ENCODE measurements at places on chromosomes 1 and 21.

DNA sequence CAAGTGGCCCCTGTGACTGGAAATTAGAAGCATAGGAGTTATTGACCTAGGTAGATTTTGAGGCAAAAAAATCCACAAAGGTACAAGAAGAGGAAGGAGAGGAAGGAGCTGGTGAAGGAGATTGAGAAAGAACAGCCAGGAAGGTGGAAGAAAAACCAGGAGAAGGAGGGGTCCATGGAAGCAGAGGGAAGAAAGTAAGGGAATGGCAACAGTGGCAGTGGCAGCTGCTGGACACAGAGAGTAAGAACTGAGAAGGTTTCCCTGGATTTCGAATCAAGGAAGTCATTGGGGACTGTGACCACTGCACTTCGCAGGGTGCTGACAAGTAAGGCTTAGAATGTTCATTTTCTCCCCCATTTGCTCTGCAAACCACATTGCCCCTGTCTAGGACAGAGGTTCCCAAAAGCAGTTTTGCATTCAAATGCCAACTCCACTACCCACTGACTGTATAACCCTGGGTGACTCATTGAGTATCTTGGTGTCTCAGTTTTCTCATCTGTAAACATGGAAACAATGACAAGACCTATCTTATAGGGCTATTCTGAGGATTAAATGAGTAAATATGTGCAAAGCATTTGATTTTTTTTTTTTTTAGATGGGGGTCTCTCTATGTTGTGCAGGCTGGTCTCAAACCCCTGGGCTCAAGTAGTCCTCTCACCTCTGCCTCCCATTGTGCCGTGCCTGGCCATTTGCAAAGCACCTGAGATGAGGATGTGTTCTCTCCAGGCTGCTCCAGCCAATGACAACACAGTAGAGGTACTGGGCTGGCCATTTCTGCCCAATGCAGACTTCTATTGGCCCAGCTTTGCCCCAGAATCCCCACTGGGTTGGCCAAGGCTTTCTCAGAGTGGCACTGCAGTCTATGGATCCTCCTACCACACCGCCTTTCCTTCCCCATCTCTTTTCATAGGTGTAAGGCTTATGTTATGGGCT is 9.3 kb upstream of the CAPN2 start:
- no peak for DNase-seq

- DNase-seq: no peak
Observed at GRCh38 chr1:208156741-208157140, 87.4 kb downstream of the PLXNA2 start.

DNA sequence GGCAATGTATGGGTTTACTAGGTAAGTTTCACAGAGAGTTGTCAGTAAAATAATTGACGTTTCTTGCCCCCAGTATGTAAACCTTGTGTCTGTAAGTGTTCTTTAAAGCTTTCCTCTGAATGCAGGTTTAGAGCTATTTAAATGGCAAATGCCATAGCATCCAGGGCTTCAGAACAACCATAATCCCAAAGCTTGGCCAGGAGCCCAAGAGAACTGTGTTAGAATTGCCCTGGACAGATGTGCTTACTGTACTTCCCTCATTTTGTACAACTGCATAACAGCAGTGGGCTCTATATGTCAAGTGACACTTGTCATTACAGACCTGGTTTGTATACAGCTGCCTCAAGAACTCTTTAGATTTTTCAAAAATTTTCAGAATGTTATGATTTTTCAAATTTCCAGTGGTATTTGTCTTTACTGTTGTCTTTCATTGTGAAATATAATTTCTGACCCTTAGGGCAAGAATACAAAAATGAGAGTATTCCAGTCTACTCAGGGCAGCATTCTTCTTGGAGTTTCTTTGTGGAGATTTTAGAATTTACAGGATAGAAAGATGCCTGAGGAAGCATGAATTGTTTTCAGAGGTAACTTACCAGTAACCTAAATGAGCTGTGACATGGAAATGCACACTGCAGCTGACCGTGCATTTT is 136.9 kb upstream of the L1TD1 start:
- DNase-seq: no peak

DNA sequence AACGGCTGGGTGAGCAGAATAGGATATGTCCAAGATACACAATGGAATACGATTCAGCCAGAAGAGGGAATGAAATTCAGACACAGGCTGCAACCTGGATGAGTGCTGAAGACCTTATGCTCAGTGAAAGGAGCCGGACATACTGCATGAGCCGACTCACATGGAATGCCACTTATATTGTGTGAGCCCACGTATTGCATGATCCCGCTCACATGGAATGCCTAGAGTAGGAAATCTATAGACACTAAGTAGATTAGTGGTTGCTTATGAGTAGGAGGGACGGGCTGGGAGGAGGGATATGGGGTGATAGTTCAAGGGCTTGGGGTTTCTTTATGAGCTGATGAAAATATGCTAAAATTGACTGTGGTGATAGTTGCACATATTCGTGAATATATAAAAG is 26.8 kb downstream of the TMPRSS2 start:
- DNase-seq: no peak

GRCh38 chr1:35220976-35221375 is 28.0 kb upstream of the SFPQ start:
- DNase-seq: no peak

GRCh38 chr1:217534566-217534965 is 96.3 kb downstream of the GPATCH2 start:
- DNase-seq: no peak

GRCh38 chr1:108881369-108881768 is 4.6 kb downstream of the GPSM2 start:
- DNase-seq: no peak

GRCh38 chr1:210372931-210373627 is 44.4 kb downstream of the HHAT start:
- no peak for DNase-seq

- no peak for DNase-seq
Observed at GRCh38 chr1:5961601-5962000, 30.6 kb downstream of the NPHP4 start.

GRCh38 chr1:12555411-12556367 is 62.3 kb downstream of the DHRS3 start:
- DNase-seq: no peak

GRCh38 chr1:239814306-239814881 is 277.3 kb upstream of the FMN2 start:
- peak; percentile 60 for DNase-seq

- DNase-seq: peak; percentile 31
Observed at GRCh38 chr1:113391649-113392271, 1.4 kb downstream of the MAGI3 start.

DNA sequence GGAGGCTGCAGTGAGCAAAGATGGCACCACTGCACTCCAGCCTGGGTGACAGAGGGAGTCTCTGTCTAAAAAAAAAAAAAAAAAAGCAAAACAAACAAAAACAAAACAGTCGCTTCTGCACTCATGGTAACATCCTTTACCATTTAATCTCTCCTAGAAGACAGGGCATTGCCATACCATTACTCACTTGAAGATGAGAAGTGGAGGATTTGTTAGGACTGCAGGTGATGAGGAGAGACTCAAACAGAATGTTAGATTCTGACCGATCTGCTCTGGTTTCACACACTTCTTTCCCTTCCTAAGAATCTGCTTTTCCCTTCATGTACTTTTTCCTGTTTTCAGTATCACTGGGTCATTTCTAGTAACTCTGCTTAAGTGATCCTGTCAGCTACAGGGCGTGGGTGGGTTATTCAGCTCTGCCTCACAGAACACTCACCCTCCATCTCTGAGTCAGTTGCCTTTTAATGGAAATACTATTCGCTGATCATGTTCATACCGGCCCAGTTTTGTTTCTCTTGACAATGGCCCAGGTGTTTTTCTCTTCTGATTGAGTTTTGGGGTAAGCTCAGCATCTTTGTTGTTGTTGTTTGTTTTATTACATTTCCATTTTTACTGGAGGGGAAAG is 148.0 kb upstream of the ERG start:
- no peak for DNase-seq

DNA sequence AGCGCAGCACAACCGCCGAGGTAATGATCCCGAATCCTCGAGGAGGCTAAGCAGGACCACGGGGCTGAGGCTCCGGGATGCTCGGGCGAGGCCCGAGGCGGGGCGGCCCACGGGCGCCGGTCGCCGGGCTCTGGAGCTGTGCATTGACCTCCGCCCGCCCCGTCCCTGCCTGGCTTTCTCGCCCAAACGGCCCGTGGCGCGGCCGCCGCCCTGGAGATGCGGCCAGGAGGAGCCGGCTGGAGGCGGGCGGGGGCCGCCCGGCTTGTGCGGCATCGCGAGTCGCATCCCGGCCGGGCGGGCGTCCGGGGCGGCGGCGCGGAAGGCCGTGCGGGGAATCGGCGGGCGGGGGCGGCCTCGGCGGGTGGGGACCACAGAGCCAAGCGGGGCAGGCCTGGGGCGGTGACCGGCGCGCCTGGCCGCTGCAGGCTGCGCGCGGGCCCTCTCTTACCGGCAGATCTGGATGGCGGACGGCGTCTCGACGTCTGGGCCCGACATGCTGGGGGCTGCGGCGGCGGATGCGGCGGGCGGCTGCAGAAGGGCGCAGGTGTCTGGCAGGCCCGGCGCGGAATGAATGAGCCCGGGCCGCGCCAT is 663 bp downstream of the ACOT7 start:
- DNase-seq: peak; percentile 46

DNA sequence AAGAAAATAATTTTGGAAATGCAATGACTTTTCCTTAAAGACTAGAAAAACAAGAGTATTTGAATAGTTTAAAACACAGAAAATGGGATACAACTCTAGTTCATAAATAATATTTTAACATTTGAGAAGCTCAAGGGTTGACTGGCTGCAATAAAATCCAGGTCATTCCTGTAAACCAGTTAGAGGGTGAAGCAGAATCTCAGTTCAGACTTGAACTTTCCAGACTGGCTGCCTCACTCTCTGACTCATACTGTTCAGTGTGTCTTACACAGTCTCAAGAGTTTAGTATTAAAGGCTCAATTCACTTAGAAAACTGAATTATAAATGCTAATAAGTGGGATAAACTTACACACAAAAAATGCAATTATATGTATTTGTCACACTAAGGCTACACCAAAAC is 89.9 kb downstream of the RAVER2 start:
- no peak for DNase-seq

GRCh38 chr1:16015960-16016901 is 1.6 kb downstream of the HSPB7 start:
- DNase-seq: no peak

DNA sequence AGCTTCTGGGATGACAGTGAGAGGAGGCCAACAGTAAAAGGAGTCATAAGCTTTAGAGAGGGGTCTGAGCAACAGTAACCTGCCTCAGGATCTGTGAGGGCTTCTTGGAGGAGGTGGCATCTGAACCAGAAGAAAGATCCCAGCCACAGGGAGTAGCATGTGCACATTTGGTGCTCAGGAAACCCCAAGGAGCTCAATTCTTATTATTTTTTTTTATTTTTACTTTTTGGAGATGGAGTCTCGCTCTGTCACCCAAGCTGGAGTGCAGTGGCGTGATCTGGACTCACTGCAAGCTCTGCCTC is 4.7 kb downstream of the THEMIS2 start:
- DNase-seq: no peak

- DNase-seq: peak; percentile 67
Observed at GRCh38 chr1:206725109-206725963, 40.6 kb downstream of the MAPKAPK2 start.

GRCh38 chr1:78687914-78688313 is 38.3 kb downstream of the IFI44 start:
- no peak for DNase-seq

GRCh38 chr1:67717876-67718275 is 32.9 kb downstream of the GADD45A start:
- DNase-seq: no peak

GRCh38 chr1:81374481-81374880 is 426.3 kb upstream of the ADGRL2 start:
- no peak for DNase-seq

DNA sequence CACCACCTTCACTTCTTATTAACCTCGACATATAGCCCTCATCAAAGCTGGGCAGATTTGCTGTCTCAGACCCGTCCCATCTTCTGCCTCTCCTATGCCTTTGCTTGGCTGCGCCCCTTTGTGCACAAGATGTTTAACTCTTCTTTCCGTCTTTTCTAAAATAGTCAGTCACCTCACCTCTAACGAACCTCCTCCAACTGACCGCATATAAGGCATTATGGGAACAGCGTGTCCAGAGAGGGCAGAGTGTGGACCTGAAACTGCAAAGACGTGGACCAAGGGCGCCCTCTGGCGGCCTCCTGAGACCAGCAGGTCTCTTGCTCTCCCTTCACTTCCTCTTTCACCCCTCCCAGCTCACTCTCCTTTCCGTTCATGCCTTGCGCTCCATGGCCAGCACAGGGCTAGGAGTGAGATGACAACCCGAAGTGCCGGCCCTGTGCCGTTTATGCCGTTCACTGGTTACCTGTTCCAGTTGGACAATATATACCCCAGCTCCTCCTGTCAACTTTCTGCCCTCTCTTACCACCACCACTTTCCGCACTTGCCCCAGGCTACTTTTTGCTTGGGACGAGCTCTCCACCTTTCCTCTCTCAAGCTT is 2.5 kb upstream of the METTL25B start:
- DNase-seq: peak; percentile 87

GRCh38 chr1:246592695-246593094 is 26.4 kb downstream of the CNST start:
- DNase-seq: no peak

DNA sequence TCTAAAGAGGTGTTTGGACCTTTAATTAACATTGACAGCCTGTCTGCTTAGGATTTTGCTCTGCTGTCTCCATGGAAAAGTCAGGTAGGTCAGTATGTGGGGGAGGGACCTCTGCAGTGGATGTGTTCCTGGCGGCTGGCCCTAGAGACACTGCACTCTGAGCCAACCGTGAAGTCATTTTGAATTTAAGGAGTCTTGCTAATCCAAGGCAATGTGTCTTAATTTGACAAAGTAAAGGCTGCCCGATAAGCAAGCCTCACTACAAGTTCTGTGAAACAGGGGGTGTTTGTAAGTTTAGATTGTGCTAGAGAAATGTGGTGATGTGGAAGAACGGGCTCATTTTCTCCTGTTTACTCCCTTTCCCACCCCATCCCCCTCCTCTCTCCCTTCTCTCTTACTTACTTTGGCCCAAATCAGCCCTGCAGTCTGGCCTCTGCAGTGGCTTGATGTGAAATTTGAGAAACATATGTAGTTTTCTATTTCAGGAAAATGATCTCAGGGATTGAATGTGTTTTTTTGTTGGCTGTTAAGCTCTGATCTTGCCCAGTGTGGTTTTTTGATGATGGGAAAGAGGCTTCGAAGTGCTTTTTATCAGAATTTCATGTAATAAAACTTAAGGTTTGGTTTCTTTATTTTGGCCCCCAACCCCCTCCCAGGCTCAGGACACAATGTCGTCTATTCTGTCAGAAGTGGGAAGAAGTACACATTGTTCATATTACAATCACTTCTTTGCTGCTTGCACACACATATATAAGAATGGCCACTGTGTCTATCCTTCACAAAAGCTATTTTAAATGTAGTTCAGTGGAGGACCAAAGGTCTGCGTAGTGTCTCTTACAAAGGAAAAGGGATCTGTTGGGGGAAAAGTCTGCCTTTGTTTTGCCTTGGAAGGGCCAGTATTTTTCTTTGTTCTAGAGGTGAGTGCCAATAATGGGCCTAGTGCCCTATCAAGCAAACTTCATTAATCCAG is 96.6 kb downstream of the FGGY start:
- DNase-seq: no peak

Data from activated T-cell treated with anti-CD3 and anti-CD28 coated beads, Interleukin-2, amount 50 U/mL, for 48 hours (primary cell).